Hematopoietic multipotent progenitor cell treated with erythropoietin and hydrocortisone succinate and interleukin-3 and kit ligand, for 15 days (in vitro differentiated cells): ENCODE measurements at places on chromosomes 1 and 21.

DNA sequence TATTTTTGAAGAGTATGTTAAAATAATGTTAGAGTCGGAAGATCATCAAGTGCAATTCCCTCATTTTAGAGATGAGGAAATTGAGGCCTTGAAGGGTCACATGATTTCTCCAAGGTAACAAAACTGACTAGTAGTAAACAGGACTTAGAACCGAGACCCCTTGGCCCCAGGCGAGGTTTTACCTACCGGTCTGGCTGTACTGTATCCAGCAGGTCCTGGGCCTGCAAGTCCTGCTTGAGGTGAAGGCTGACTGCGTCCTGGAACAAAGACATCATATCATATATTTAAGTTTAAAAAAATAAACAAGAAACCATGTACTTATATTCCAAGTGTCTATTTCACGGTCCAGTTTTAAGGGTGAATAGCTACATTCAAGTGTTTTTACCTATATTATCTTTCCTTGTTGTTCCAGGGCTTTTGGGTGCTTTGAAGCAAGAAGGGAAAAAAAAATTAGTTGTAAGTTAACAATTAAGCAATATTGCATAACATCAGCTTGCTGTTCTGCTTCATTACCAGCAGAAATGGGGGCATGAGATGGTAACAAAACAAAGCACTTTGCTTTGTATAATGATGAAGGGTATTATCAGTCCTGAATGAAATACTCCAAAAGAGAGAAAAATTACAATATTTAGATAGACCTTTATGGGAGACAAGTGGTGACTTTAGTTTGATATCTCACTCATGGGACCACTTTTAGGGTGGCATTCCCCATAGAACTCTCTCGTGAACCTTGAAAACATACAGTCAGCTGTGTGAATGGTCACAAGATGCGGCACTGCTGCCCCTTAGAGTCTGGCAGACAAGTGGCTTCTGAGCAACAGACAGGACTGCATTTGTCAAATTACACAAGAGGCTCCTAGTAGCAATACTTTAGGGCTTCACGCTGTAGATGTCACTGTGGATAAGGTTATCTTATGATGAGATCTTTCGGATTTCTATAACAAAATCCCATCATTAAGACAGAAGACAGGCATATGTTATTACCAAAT is 29.8 kb upstream of the CFAP298 start:
- DNase-seq = no peak

DNA sequence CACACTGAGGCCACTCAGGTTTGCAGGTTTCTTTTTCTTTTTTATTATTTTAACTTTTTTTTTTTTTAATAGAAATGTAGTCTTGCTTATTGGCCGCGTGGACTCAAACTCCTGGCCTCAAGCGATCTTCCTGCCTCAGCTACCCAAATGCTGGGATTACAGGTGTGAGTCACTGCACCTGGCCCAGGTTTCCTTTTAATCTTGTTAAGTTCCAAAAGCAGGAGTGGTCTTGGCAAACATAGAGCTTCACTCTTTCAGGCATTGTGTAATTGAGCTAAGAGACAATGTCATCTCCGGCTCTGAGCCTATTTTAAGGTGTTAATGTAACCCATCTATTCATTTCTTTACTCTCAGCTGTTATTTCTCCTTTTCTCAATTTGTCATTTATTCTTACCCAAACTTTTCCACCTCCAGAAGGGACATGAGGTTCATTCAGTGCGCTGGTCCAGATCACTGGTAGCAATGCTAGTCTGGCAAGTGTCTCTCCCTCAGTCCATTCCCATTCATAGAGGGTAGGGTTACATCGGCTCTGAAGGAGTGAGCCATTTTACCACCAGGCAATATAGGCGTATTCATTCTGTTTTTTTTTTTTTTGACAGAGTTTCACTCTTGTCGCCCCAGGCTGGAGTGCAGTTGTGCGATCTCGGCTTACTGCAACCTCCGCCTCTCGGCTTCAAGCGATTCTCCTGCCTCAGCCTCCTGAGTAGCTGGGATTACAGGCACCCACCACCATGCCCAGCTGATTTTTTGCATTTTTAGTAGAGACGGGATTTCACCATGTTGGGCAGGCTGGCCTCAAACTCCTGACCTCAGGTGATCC is 11.3 kb upstream of the MFSD2A start:
- no peak for DNase-seq

- no peak for DNase-seq
Observed at GRCh38 chr21:46156678-46157077, 1.3 kb upstream of the FTCD start.

GRCh38 chr1:4027492-4028138 is 127.5 kb upstream of the C1orf174 start:
- no peak for DNase-seq

GRCh38 chr1:245583575-245584330 is 429.0 kb downstream of the KIF26B start:
- DNase-seq = no peak

DNA sequence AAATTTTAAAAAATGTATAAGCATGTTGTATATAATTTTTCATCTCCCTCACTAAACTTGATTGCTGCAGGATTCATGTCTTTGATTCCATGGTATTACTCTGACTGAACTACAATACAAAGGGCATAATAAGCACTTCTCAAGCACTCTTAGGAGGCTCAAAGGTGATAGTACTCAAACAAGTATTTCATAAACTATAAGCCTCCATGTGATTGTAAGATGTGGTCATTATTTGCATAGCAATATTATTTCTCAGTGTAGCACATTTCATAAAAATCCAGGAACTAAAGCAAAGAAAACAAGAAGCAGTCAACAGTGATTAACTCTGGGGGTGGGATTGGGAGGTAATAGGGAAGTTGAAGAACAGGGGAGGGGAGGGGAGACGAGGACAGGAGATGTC is 106.2 kb upstream of the DPT start:
- DNase-seq = no peak

DNA sequence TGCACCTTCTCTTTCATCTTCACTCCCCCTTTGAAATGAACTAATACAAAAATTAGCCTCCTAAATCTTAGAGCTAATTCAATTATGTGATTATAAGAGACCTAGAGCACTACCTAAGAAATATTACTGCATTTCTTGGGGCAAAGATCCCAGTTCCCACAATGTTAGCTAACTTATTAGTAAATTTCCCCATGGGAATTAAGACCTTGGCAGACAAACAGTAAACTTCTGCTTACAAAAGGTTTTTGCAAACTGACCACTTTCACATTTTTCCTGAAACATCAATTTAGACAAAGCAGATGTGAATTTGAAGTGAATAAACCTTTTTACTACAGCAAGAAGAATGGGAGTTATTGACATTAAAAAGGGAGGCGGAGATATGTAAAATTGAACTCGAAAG is 34.6 kb upstream of the LHX8 start:
- DNase-seq = no peak

- DNase-seq = no peak
Observed at GRCh38 chr1:93904228-93904627, 5.0 kb downstream of the GCLM start.

- no peak for DNase-seq
Observed at GRCh38 chr1:97202481-97203380, 481.1 kb downstream of the PTBP2 start.

DNA sequence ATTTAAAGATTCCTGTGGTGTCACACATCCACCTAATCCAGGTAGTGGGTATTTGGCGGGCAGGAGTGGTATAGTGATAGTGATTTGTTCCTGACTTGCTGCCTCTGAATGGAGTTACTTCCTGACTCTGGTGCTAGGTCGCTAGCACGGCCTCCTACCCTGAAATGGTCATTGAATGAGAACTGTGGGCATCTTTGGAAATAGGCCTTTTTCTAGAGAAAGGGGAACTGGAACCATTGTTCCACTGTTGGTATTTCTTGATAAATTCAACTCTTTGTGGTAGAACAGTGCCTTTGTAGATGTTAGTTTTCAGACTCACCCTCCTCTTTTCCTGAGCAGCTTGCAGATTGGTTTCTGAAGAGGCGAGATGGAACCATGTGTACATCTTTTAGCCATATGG is 1.5 kb downstream of the QSOX1 start:
- no peak for DNase-seq

GRCh38 chr1:98427664-98428063 is 233.9 kb upstream of the SNX7 start:
- DNase-seq = no peak

DNA sequence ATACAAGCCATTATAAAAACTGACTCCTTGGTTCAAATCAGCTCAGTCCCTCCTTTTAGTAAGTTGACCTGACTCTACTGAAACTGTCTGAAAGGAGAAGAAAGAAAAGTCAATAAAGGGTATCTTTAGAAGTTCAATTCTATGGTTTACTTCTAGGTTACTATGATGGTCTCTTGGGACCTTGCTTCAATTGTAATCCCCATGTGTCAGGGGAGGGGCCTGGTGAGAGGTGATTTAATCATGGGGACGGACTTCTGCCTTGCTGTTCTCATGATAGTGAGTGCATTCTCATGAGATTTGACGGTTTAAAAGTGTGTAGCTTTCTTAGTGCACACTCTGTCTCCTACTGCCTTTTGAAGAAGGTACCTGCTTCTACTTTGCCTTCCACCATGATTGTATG is 31.7 kb upstream of the FNBP1L start:
- DNase-seq = no peak

- DNase-seq = no peak
Observed at GRCh38 chr1:200373811-200374231, 36.0 kb downstream of the ZNF281 start.

- no peak for DNase-seq
Observed at GRCh38 chr1:10490286-10490970, 15.7 kb downstream of the PEX14 start.

GRCh38 chr1:100523038-100523652 is 14.8 kb upstream of the GPR88 start:
- no peak for DNase-seq

DNA sequence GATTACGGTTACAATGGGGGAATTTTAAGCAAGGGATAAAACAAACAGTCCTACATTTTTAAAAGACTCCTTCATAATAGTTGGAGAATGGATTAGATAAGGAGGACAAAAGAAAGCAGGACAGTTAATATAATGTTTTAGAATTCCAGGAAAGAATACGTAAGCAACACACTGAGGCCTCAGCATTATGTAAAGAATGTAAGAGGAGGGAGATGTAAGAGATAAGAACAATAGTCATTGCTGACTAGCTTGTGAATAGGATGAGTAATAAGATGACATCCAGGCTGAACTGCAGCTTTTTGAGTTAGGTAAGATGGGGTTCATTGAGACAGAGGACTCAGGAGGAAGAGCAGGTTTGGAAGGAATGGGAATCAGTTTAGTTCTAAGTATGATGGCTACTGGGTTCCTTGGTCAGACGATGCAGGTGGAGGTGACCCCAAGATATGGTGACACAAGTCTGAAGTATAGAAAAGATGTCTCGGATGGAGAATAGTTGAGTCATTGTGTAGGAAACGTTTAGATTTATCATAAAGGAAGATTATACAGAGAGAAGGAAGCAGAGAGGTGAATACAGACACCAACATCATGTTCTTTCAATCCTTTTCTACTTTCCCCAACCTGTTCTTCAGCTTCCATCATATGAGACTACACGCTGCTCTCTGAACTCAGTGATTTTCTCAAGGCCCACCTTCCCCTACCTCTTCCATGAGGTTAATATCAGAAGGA is 372.8 kb downstream of the PTBP2 start:
- no peak for DNase-seq

DNA sequence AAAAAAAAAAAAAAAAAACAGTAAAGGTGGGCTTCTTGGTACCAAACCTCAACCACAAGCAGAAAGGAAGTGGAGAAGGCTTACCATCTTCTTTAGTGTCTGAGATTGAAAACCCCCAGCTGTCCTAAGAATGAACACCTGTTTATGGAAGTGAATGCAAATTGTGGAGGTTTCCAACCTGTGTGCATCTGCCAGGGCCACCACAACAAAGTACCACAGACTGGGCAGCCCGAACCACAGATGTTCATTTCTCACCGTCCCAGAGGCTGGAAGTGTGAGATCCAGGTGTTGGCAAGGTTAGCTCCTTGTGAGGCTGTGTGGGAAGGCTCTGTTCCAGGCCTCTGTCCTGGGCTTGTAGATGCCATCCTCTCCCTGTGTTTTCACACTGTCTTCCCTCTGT is 348.7 kb downstream of the SETD4 start:
- DNase-seq = no peak

DNA sequence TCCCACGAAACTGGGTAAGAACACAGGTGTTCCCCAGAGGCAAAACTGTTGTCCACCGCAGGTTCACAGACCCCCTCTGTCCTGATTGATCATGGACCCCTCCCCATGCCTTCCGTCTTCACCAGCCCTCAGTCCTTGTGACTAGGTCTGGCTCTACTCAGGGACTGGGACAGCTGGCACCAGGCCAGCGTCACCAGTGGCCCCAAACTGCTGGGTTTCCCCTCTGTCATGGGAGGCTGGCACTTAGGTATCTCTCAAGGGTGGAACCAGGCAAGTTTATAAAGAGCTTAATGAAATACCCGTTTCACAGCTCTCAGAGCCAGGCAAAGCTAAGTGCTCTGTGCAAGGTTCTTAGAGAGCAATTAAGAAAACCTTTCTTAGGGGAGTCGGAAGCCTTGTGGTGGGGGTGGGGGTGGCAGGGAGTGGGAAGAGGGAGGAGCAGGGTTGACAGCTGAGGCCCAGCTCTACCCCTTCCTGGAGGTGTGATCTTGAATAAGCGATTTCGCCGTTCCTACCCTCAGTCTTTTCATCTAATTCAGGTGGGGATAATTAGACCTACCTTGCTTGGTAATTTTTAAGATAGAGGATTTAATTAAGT is 35.0 kb upstream of the IFNLR1 start:
- DNase-seq = no peak

DNA sequence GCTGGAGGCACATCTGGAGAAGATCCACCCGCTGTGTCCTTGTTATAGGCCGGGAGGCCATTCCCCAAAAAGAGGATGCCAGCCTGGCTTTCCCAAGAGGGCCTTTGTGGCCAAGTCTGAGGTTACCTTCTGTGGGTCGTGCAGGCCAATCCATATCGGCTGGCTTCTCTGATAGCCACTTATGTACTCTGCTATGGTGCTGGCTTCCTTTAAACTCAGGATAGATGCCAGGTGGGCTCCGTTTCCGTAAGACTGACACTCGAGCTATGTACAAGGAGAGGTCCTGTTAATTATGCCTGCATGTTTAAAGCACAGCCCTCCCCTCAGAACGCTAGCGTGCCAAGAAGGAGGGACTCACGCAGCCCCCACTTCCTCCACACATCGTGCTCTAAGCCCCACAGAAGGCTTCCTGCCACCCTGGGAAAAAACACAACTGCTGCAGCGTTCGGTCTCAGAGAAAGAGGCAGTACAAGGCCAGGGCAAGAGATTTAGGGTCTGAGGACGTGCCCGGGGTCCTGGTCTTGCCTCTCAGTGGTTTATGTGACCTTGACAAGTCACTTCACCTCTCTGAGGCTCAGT is 11.6 kb downstream of the REG4 start:
- no peak for DNase-seq
